ENCODE measurements at places on chromosomes 2 and 18. TPM values are rescaled to one million over a fixed set of nuclear protein-coding genes. Genes with fewer than 3 reads are reported as not detected.

The TFPI gene
- total RNA-seq = 51.8 TPM

The SERPINB5 gene
- 0.09 TPM for total RNA-seq

The APOB gene
- total RNA-seq = 0.23 TPM

The SERPINB13 gene
- total RNA-seq = not detected

The CRACDL gene
- total RNA-seq = 3.2 TPM

The TGFA gene
- total RNA-seq = 5.0 TPM

The PRKAG3 gene
- not detected for total RNA-seq

The RMDN2 gene
- total RNA-seq = 4.4 TPM

The CELF4 gene
- not detected for total RNA-seq

The LYG2 gene
- not detected for total RNA-seq

The GPBAR1 gene
- 0.23 TPM for total RNA-seq

The SLC16A14 gene
- total RNA-seq = 1.6 TPM

The PROC gene
- 4.6 TPM for total RNA-seq

The MROH2A gene
- total RNA-seq = 0.12 TPM

The SLC8A1 gene
- total RNA-seq = 0.26 TPM

The EVA1A gene
- total RNA-seq = 11.4 TPM

The NYAP2 gene
- not detected for total RNA-seq

The ANKRD36B gene
- total RNA-seq = 3.9 TPM

The DPY30 gene
- 112 TPM for total RNA-seq

The ICOS gene
- not detected for total RNA-seq

The SALL3 gene
- not detected for total RNA-seq

The SEMA4C gene
- 20.4 TPM for total RNA-seq

The ABI2 gene
- total RNA-seq = 61.8 TPM

The LRRTM1 gene
- not detected for total RNA-seq

The GPR45 gene
- total RNA-seq = not detected

The ACVR1C gene
- 0.05 TPM for total RNA-seq

All from A549 treated with GW870086 at 1 μM for 4 hours (cell line).